SK-N-DZ (cell line): ENCODE measurements at places on chromosomes 11 and 22.

DNA sequence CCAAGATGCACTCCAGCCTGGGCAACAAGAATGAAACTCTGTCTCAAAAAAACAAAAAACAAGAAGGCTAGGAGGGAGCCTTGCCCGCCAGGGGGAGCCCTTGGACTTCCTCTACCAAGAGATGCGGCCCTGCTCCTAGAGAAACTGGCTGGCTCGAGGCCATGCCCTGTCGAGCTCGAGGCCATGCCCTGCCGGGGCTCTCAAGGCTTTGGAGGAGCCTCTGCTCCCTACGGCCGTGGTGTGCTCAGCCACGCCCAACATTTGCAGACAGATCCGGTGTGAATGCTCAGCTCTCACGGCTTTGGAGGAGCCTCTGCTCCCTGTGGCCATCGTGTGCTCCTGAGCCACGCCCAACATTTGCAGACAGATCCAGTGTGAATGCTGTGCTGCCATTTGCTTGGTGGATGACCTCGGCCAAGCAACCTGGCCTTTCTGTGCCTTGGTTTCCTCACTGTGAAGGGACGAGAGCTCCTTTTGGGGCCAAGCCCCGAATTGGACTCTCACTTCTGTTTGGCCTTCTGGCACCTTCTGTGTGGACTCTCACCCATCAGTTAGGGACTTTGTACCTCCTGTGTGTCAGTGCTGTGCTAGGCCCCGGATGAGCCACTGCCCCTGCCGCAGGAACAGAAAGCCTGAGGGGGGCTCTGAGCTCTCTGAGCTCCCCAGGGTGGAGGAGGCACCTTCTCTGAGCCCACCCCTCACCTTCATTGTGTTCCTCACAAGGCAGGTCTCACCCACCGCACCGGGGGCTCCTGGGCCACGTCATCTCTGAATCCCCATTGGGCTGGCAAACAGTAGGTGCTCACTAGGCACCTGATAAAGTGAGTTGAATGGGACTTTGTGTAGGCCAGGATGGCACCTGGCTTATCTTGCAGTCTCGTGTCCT, 14.1 kb downstream of the C11orf24 start:
- DNase-seq, result peak; percentile 92

- DNase-seq, result no peak
These were observed 1024.3 kb downstream of the BRD1 start for GRCh38 chr22:48803171-48803947.

DNA sequence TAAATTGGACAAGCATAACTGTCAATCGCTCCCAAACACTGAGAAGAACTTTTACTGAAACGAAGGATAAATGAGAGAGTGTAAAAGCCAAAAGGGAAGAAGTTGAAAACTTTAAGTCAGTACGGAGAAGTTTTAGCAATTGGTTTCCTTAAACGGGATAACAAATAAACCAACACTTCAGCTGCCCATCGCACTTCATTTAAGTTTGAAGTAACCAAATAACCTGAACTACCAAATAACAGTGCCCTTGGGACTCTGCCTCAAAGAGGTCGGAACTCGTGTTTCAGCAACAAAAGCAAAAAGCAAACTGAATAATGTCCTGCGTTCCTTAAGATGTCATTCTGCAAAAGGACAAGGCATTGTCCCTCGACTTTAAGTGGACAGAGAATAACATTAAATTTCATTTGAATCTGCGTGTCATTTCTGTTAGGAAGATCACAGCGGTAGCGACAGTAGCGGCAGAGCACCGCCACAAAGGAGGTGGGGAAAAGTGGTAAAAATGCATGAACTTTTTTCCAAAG, 127.0 kb upstream of the C11orf58 start:
- DNase-seq, result no peak

- no peak for DNase-seq
These were observed 5.5 kb downstream of the UNC93B1 start for GRCh38 chr11:67998150-67999045.

DNA sequence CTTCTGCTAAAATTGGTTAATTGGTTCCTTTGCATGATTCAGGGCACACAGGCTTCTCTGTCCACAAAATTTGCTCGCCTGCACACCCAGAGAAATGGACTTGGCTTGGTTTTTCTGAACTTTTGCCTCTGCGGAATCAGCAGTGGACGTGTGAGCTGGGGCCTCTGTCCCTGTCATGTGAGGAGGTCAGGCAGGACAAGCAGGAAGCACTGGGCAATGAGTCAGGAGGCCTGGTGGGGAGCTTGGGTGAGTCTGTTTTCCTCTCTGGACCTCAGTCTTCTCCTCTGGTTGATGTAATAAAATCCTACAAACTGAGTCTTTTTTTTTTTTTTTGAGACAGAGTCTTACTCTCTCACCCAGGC, 10.4 kb upstream of the CELSR1 start:
- no peak for DNase-seq

DNA sequence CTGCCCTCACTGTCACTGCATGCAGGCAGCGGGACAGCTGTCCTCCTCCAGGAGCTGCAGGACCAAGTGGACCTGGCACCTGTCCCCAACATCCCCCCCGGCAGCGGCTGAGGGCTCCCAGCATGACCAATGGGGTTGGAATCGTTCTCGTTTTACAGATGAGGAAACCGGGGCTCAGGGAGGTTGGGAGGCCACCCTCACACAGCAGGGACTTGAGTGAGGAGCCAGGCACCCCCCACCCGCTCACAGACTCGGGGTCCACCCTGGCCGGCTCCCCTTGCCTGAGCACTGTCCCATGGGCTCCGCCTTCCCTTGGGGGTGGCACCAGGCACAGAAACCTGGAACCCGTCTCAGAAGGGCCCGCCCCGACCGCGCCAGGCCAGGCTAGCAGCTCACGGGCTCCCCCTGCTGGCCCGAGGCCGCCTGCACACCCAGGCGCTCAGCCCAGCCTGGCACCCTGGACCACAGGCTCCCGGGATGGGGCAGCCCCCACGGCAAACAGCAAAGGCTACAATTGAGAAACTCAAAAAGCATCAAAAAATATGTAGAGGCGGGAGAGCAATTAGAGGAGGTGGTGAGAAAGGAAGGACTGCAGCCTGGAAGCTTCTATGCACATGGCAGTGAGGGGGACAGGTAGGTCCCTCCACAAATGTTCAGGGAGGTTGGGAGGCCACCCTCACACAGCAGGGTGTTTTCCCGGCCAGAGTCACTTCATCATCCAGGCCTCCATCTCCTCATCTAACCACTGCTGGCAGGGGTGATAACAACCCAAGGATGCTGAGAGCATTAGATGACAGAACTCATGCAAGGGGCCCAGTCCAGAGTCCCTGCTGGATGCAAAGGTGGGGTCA, 12.8 kb downstream of the MACROD1 start:
- peak; percentile 48 for DNase-seq

DNA sequence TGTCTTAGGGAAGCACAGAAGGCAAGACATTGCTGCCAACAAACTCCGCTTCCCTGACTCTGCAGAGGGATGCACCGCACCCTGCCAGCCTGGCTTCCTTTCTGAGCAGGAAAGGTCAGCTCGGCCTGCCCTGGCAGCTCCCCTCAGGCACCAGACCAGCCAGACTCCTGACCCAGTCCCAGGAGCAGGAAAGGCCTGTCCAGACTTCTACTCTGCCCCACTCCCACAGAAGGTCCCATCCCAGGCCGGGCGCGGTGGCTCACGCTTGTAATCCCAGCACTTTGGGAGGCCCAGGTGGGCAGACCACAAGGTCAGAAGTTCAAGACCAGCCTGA, 17.7 kb downstream of the ARRB1 start:
- no peak for DNase-seq

GRCh38 chr11:61922539-61922938, 5.2 kb upstream of the RAB3IL1 start:
- peak; percentile 62 for DNase-seq

GRCh38 chr22:39574779-39575551, 4.4 kb downstream of the CACNA1I start:
- no peak for DNase-seq

- DNase-seq, result no peak
These were observed 87.7 kb downstream of the MORC2 start for GRCh38 chr22:30880847-30881246.

GRCh38 chr11:1946812-1947484, at the start of gene MRPL23:
TSS of gene MRPL23 (plus strand) at chr11:1947332. CDS start at chr11:1947363, 31 bp downstream.
- no peak for DNase-seq

DNA sequence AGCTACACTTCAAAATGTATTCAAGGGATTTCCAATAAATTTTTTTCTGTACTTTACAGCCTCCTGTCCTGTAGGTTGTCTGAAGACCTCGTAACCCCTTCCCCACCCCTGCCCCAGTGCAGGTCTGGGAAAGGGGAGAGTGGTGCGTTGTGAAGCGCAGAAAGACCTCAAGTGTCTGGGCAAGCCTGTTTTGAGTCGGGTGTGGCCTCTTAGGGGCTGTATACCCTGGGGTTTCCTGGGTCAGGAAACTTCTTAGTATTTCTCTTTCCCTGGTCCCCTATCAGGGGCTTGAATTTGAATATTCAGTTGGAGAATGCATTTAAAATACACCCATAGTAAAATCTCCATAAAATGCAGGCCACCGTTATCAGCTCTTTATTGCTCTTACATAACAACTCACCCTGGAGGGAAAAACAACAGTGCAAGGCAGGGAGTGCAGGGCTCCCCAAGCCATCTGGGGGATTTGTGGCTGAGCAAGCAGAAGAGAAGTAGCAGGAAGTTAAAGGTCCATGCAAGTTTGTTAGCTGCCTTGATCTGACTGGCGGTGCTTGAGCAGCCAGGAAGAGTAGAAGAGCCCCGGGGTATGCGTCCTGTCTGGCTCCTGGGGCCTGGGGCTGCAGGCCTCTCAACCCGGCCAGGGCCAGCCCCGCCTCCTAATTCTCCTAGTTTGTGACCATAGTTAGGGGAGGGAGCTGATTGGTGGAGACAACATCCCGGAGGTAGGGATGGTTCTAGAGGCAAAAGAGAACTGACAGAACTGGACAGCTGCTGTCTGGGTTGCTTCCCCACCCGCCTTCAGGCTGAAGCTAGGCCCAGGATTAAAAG, 25.7 kb downstream of the ARHGAP1 start:
- DNase-seq, result no peak

- DNase-seq, result no peak
These were observed 2.8 kb downstream of the PHF21B start for GRCh38 chr22:45006964-45007390.

DNA sequence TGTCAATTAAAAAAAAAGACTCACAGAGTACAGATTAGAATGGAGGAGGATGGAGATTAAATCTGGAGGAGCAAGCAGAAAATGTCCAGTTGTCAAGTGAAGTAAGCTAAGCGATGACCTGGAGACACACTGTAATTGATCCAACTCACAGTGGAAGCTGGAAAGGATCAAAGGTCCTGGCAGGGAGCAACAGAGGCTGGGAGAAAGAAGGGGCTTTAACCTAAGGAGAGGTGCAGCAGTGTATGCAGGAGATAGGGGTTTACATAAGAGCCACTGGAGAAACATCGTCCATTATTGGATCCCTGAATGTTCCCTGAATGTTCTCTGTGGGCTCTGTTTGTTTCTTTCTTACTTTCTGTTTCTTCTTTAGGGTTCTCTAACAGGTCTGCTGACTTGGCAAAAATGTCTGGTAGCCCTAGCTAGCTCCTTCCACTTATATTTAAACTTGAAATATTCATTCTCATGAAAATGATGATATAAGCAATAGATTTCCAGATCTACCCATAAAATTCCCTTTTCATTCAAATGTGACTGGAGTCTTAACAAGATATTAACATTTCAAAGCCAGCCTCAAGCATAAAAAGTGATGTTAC, 30.1 kb upstream of the CAT start:
- no peak for DNase-seq

- no peak for DNase-seq
These were observed 188.4 kb downstream of the SOX6 start for GRCh38 chr11:16167706-16168487.

- DNase-seq, result no peak
These were observed 6.1 kb upstream of the FGF4 start for GRCh38 chr11:69781241-69781640.

DNA sequence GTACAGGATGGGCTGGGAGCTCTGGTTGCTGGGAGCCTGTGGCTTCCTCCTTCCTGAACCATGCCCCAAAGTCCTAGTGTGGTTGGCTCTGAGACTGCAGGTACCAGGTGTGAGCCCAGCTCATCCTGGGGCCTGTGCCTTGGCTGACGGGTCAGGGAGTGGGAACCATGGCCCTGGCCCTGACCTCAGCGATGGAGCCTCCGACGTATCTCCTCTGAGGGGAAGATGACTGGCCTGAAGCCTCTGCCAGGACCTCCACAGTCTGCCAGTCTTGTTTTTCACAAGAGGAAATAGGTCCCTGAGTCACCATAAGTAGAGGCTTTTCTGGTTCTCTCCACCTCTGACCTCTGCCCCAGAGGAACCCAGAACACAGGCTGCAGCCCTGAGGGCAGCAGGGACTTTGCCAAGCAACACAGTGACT, 3.4 kb downstream of the RCE1 start:
- DNase-seq, result no peak

- no peak for DNase-seq
These were observed at the start of gene TNNI2 for GRCh38 chr11:1838426-1839144. TSS of gene TNNI2 (plus strand) at chr11:1838981. CDS start at chr11:1839697, 716 bp downstream.

- DNase-seq, result no peak
These were observed 1309.7 kb downstream of the LRRC4C start for GRCh38 chr11:40149721-40150120.

- DNase-seq, result peak; percentile 0
These were observed 499.6 kb upstream of the B3GAT1 start for GRCh38 chr11:134911514-134912180.

DNA sequence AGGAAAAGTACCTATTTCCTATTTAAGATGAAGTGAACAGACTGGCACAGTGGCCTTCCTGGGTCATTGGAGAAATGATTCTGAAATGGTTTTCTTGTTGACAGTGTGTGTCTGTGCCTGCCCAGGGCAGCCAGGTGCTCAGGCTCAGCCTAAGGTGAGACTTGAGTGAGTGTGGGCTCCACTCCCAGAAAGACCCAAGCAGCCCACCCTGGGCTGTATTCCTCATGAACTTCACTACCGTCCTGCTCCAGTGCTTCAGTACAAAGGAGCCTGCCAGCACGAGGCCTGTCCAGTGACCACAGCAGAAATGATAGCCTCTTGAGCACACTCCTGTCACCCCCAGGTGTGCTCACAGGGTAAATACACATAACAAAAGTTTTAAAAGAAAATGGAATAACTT, 49.5 kb downstream of the GAB4 start:
- no peak for DNase-seq

DNA sequence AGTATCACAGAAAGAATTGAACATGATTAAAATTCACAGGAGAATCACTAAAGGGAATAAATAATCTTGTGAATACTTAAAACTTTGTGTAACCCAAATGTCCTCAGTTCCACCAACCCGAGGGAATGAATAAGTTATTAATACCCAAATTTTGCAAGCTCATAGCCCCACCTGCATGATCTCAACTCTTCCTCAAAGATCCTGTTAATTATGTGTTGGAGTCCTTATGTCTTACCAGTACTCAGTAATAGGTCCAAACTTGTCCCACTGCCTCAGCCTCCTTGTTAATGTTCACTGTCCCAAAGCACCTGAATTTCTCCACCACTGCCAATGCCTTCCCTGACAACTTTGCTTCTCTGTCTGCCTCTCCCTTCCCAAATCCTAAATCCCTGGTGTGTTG, 46.1 kb upstream of the ME3 start:
- no peak for DNase-seq

- no peak for DNase-seq
These were observed 37.0 kb downstream of the SFI1 start for GRCh38 chr22:31533374-31533773.

GRCh38 chr11:95404370-95404769, 173.4 kb upstream of the SESN3 start:
- DNase-seq, result no peak
